ENCODE measurements at places on chromosomes 4 and X.

DNA sequence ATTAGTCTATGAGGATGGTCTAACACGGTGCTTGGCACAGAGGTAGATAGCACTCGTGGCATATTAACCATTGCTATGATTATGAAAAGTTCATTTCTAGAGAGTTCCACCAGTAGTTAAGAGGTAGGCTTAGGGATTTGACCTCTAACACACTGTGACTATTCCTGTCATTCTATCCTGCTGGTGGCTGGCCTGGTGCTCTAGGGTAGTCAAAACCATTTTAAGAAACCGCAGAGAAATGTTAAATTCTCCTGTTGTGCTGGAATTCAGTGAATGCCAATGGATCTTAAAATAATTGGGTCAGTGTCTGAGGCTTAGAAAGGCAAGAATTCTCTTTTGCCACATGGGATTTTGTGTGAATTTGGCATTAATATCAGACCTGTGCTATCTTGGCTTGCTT is 53.9 kb downstream of the VGLL1 start:
- no peak for DNase-seq

- DNase-seq, result no peak
These were observed 122.4 kb upstream of the PDLIM3 start for GRCh38 chr4:185657699-185658098.

- no peak for DNase-seq
These were observed 656.2 kb upstream of the IGFBP7 start for GRCh38 chr4:57766341-57766740.

DNA sequence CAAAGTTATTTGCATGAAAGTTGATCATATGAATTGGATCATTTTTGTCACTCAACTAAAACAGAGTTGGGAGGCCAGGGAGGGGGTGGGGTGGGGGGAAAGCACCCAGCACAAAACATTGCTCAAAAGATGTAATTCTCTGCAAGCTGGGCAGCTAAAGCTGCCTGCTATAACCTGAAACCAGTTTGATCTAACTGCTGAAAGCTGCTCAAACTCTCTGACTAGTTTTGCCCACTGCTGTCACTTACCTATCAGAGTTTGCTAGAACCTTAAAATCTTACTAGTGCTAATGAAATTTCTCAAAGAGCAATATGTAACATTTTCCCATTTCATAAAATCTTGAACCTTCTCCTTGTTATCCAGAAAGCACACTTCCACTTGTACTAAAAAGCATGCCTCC is 10.4 kb downstream of the CXCL8 start:
- no peak for DNase-seq

GRCh38 chr4:10783351-10783750 is 98.8 kb upstream of the CLNK start:
- DNase-seq, result no peak

GRCh38 chrX:63408050-63408449 is 56.9 kb upstream of the SPIN4 start:
- no peak for DNase-seq
